ENCODE measurements at places on chromosomes 4 and X.

DNA sequence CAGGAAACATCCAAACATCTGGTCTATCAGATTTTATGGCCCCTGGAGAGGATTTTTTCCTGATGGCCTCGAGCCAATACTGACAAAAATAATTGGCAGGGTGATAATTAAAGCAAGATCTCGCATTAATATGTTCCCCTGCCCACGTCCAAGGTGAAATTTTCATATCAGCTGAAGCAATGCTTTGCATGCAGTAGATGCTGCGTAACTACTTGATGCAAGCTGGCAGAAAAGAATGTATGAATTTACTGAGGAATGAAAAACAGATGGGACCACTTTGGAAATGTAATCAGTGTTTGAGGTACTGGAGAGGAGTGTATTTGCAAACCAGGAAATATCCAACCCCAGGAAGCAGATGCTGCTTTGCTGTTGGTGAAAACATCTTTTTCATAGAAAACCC is 36.8 kb upstream of the REST start:
- ATAC-seq, result peak; percentile 35

GRCh38 chrX:121569609-121570008 is 522.2 kb downstream of the GLUD2 start:
- ATAC-seq, result no peak

DNA sequence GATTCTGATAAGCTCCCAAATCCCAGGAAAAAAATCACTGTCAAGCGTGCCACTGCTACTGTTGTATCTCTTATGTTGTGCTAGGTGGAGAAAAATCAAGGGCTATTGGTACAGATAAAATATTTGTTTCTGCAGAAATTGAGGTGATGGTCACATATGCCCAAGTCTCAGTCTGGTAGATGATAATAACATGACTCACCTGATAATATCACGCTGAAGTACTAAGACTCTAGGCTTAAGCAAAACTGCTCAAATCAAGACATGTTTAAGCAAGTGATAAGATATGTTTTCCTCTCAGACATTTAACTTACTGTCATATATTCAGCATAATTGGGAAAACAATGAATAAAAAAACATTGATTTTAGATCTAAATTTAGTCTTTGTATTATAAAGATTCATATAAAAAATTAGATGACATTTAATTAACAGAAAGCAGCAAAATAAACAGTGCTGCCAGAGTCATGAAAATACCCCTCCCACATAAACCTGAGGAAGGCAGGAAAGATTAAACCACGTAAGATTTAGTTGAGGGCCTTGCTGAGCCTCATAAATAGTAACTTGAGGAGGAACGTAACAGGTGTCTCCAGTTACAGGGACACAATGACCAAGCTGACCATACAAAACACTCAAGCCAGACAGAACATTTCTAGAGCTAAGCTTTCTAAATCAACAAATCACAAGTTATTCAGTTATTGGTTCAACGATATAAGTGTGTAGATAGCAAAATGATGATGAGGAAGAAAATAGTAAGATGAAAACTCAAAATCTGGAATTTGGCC is 143.5 kb downstream of the CHM start:
- no peak for ATAC-seq

- ATAC-seq, result peak; percentile 35
Measured at GRCh38 chrX:119121341-119121740, 6.3 kb downstream of the KIAA1210 start.

- ATAC-seq, result no peak
Measured at GRCh38 chr4:87025614-87026041, 90.8 kb downstream of the AFF1 start.

GRCh38 chr4:39759569-39759968 is 61.6 kb downstream of the UBE2K start:
- no peak for ATAC-seq

DNA sequence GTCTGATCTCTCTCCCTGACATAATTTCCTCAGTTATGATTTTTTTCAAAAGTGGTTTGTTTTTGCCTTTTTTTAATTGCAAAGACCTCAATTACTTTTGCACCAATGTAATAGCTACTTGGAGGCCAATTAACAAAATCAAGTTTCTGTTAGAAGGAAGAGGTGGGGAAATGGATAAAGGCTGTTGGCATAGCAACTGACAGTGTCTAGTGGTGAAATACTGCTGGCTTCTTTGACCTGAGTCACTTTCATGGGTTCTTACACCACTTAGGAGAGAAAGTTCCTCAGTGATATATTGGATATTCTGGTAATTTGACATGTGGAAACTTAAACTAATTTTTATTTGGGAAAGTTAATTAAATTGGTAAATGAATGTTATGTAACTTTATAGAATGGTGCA is 26.5 kb upstream of the ATP8A1 start:
- no peak for ATAC-seq

GRCh38 chr4:95263391-95263790 is 285.4 kb downstream of the UNC5C start:
- ATAC-seq, result no peak

DNA sequence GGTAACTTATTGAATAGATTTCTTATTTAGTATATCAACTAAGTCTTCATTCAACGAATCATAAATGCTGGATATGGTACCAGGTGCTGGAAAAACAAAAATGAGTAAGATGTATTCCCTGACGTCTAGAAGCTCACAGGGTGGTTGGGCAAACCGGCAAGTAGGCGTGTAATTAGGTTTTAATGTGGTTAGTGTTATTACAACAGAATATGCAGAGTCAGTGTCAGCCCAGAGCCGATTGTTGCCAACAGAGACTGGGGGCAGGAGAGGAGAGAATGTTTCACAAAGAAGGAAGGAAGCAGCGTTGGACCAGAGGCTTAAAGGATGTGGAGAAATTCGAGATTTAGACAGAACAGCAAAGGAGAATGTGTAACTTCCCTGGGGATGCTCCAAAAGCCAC is 111.7 kb downstream of the TENM3 start:
- no peak for ATAC-seq

GRCh38 chr4:54558889-54559677 is 98.7 kb upstream of the KIT start:
- no peak for ATAC-seq

GRCh38 chr4:32858971-32859370 is 2138.8 kb downstream of the PCDH7 start:
- ATAC-seq, result peak; percentile 34

DNA sequence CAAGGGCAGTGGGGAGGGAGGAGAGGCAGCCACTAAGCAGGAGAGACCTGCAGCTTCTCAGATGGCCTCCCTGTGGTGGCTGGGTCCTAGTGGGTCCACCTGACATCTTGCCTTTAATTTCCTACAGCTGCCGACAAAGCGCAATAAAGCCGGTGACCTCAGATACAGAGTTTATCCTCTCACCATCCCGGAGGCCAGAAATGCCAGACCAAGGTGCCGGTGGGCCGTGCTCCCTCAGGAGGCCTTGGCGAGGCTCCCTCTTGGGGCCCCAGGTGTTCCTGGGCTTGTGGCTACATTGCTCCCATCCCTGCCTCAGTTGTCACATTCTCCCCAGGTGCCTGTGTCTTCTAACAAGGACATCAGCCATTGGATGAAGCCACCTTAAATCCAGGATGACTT is 103.0 kb downstream of the ADRA2C start:
- no peak for ATAC-seq

GRCh38 chr4:154422152-154422551 is 69.4 kb downstream of the DCHS2 start:
- ATAC-seq, result no peak

DNA sequence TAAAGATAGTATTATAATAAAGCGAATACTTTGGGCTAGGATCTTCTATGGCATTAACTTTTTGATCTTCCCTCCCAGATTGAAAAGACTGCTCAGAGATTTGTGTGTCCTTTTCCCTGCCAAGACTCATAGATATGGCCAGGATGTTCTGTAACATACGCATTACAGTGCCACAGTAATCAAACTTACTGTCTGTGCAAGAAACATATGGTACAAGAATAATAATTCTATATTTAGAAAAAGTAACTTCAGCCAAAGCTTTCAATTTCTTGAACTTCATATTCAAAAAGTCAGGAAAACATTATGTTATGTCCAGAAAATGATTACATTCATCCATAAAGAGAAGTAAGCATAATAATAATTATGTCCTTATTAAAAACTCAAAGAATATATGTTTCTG is 100.9 kb upstream of the GUCY1A1 start:
- ATAC-seq, result no peak

DNA sequence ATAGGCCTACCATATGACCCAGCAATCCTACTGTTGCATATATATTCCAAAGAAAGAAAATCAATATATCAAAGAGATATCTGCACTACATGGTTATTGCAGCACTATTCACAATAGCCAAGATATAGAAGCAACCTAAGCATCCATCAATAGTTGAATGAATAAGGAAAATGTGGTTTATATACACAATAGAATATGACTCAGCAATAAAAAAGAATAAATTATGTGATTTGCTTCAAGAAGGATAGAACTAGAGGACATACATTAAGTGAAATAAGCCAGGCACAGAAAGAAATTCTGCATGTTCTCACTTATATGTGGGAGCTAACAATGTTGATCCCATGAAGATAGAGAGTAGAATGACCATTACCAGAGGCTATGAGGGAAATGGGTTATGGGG is 13.1 kb upstream of the FHIP1A start:
- ATAC-seq, result no peak

GRCh38 chr4:20026456-20026855 is 225.2 kb upstream of the SLIT2 start:
- ATAC-seq, result no peak

- peak; percentile 98 for ATAC-seq
Measured at GRCh38 chr4:174255786-174256185, 27.7 kb downstream of the FBXO8 start.

GRCh38 chrX:102154218-102154860 is 1.4 kb downstream of the BEX5 start:
- no peak for ATAC-seq

GRCh38 chrX:121260596-121261240 is 213.3 kb downstream of the GLUD2 start:
- no peak for ATAC-seq

GRCh38 chr4:182808673-182809416 is 108.3 kb downstream of the DCTD start:
- no peak for ATAC-seq

- ATAC-seq, result no peak
Measured at GRCh38 chr4:138612428-138612827, 370.3 kb upstream of the SLC7A11 start.

- ATAC-seq, result no peak
Measured at GRCh38 chrX:142312591-142312990, 107.5 kb upstream of the MAGEC2 start.

DNA sequence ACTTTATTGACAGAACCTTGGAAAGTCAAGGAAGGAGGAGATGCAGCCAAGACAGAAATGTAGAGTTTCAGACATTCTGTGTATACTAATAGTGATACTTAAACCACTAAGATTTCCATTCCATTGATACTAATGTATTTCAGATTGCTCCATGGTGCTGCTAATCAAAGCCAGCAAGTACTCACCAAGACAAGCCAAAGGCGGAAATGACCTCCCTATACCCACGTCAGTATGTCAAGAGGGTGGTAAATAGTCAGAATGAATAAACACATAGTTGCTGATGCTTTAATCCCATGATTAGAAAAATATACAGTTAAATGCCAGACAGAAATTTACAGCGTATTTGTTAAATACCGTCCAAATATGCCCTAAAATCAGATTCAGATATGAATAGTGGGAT is 417.8 kb upstream of the INTU start:
- no peak for ATAC-seq

DNA sequence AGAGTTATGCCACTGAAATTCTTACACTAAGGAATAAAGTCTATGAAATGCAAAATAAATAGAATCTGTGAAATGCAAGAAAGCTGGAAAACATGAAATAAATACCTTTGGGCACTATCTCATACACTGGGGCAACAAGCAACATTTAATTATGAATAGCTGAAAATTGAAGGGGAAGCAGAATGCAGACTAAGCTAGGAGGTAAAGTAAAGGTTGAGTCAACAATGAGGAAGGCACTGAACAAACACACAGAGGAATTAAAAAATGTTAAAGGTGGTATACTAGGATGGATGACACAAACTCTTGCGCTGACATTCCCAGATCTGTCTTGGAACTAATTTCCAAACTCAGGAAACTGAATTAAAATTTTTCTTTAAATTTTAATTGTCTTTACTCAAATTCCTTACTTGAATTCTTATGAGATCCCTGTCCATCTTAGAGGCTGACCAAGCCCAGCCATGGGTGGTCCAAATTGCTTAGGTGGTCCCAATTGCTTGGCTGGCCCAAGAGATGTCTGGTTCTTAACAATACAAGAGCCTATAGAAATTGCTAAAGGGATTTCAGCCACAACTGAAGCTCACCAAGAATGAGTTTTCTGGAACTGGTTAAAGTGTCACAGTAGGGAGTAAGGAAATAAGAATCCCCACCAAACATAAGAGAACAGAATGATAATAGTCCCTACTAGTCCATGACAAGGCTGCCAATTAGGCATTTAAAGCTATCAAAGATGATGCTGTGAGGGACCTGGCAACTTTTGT is 41.3 kb upstream of the ZCCHC13 start:
- ATAC-seq, result no peak

DNA sequence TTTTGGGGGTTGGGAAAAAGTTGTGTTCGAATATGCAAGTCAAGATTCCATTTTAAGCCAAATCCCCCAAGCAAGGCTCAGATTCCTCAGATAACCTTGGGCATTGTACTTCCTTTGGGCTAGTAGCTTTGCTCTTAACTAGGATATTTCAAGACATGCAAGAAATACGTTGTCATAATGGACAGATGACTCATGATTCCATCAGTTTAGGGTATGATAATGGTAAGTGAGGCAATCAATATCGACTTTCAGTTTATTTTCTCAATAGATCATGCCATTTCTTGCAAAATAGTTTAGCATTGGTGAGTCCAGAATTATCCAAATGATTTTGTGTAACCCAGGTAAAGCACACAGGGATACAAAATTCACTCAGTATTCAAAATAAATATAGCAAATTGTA is 25.4 kb downstream of the CFAP299 start:
- no peak for ATAC-seq

DNA sequence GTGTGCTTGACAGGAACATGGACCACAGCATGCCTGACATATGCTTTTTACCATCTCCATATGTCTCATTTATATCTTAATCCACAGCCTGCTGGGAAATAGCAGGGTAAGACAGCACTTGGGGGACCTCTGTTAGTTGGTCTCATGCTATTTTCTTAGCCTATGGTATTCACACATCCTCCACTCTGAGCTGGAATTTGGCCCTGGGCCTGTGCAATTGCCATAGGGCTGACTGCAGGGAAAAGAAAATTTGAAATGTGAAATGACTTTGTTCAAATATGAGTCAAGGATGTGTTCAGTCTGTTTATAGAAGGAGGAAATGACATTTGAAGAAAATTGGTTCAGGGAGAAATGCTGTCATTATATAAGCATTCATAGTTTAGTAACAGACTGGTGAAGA is 9.6 kb upstream of the MAP7D3 start:
- no peak for ATAC-seq

All from motor neuron (in vitro differentiated cells).